ENCODE measurements at places on chromosomes 5 and 9.

DNA sequence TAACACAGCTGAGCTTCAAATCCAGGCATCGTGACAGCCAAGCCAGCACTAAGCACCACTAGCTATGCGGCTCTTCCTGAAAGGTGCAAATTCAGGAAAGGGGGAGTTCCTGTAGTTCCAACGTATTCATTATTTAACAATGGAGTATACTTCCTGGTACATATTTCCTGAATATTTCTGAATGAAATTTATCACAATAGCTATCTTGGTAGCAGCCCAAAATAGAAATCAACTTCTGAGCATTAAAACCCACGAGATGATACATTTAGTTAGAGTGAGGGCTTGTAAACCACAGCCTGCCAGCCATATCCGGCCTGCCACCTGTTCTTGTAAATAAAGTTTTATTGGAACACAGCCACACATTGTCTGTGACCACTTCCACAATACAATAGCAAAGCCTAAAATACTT lies 109.7 kb upstream of the RETREG1 start:
- peak; percentile 58 for DNase-seq

- DNase-seq = no peak
These were observed 15.3 kb downstream of the CDO1 start for GRCh38 chr5:115801152-115801551.

GRCh38 chr5:31153521-31153920 lies 40.0 kb upstream of the CDH6 start:
- DNase-seq = no peak

GRCh38 chr5:166163996-166164610 lies 2127.3 kb upstream of the WWC1 start:
- no peak for DNase-seq

- DNase-seq = no peak
These were observed 1.5 kb upstream of the TOR1B start for GRCh38 chr9:129801504-129801903.

DNA sequence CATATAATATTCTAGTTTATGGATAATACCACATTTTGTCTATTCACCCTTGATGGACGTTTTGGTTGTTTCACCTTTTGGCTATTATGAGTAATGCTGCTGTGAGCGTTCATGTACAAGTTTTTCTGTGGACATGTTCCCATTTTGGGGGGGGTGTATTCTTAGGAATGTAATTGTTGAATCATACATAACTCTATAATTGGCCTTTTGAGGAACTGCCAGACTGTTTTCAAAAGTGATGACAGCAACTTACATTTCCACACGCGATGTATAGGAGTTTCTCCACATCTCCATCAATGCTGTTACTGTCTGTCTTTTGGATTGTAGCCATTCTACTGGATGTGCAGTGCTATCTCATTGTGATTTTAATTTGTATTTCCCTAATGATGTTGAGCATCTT lies 69.8 kb downstream of the SLC46A2 start:
- no peak for DNase-seq

DNA sequence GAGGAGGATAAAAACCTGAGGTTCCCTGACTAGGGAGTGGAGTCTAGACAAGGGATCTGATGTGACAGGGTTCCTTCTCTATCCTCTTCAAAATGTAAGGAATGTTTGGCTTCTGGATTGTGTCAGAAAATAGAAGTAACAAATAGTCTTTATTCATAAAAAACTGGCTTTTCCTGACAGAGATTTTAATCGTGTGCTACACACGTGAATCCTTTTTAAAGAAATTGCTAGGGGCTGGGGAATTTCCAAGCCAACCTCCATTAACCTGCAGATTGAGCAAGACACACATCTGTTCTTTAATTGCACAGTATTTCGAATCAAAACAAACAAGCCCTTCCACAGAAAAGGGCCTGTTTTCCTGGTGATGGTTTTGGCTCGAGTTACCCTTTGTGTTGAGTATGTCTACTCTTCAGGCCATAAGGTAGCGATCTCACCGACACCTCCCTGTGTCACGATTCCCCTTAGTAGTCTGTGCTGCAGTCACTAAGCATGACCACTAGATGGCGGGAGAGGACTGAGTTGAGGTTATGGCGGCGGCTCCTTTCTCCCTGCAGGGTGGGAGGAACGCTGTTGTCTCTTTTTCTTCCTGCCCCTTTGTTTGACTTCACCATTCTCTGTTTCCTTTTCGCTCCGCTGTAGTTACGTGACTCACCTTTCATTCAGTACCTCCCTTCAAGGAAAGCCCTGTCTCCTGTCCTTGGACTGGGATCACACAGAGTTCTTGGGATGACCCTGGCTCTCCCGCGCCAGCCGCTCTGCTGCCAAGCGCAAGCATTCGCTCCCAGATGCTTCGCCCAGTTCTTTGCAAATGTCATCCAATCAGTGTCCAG lies 137.1 kb upstream of the SLC24A2 start:
- DNase-seq = peak; percentile 70

GRCh38 chr9:37902796-37903646 lies 906 bp downstream of the SLC25A51 start:
- no peak for DNase-seq

DNA sequence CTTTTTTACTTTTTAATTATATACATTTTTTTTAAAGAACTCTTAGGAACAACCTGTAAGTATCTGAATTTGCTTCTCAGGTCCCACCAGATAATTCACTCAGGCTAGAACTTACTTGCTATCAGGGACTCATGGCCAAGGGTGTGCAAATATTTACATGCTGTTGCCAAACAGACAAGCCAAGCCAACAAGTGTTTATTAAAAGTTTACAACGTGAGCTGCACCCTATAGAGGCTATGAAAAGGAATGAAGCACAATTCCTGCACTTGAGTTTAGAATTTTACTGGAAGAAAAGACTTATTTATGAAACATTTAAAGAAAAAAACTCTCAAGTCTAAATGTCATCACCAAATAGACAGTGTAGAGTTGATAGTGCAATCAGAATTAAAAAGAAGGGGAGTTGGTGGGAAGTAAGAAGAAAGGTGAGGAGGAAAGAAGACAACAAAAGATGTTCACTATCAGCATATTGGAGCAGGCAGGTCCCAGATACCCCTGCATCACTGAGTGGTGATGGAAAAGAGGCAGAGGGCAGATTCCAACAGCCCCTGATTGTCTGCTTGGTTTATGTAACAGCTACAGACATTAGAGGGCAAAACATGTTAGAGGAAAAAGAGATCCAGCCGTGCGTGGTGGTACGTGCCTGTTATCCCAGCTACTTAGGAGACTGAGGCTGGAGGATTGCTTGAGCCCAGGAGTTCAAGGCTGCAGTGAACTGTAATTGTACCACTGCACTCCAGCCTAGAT lies 32.8 kb downstream of the SH3RF2 start:
- DNase-seq = peak; percentile 12

GRCh38 chr5:111950660-111951059 lies 193.7 kb upstream of the NREP start:
- DNase-seq = no peak

Data from NCI-H2029 (cell line).